ENCODE measurements at places on chromosomes 1 and 21.

- no peak for DNase-seq
Measured at GRCh38 chr1:236938760-236939159, 65.5 kb downstream of the MT1HL1 start.

GRCh38 chr1:80457409-80457808 lies 1343.3 kb upstream of the ADGRL2 start:
- DNase-seq: no peak

DNA sequence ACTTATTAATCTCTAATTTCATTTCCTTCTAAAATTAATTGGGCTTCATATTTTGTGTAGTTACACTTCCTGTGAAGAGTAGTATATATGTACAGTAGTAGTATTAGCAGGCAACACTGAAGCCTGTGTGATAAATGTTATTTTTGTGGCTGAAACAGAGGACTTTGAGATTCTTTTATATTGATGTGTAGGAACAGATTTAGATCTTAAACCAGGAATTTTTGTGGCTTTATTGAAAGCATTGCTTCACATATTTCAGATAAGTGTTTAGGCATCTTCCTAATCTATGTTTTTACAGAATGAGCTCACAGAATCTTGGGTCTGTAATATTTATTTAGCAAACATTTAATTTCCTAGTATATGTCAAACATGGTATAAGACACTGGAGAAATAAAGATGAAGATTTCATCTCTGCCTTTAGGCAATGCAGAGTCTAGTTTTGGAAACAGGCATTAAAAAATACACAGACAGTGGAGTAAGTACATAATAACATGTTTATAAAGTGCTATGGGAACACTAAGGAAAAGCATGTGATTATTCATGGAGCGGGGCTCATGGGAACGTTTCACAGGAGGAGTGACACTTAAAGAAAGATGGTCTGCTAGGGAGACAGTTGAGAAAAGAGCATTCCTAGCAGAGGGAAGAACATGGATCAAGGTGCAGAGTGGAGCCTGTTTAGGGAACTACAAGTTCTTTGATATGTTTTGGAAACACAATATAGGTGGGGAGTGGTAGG lies 52.7 kb downstream of the MIGA1 start:
- no peak for DNase-seq

GRCh38 chr1:153417136-153417888 lies 992 bp downstream of the S100A7A start:
- DNase-seq: no peak

- DNase-seq: no peak
Measured at GRCh38 chr1:22387919-22388580, 63.6 kb upstream of the ZBTB40 start.

DNA sequence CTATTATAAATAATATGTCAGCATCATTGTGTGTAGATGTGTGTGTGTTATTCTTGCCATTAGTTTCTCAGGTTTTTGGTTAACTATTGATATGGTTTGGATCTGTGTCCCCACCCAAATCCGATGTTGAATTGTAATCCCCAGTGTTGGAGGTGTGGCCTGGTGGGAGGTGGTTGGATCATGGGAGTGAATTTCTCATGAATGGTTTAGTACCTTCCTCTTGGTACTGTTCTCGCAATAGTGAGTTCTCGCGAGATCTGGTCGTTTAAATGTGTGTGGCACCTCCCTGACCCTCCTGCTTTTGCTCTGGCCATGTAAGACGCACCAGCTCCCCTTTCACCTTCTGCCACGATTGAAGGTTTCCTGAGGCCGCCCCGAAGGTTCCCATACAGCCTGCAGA lies 9.6 kb upstream of the POFUT2 start:
- no peak for DNase-seq

DNA sequence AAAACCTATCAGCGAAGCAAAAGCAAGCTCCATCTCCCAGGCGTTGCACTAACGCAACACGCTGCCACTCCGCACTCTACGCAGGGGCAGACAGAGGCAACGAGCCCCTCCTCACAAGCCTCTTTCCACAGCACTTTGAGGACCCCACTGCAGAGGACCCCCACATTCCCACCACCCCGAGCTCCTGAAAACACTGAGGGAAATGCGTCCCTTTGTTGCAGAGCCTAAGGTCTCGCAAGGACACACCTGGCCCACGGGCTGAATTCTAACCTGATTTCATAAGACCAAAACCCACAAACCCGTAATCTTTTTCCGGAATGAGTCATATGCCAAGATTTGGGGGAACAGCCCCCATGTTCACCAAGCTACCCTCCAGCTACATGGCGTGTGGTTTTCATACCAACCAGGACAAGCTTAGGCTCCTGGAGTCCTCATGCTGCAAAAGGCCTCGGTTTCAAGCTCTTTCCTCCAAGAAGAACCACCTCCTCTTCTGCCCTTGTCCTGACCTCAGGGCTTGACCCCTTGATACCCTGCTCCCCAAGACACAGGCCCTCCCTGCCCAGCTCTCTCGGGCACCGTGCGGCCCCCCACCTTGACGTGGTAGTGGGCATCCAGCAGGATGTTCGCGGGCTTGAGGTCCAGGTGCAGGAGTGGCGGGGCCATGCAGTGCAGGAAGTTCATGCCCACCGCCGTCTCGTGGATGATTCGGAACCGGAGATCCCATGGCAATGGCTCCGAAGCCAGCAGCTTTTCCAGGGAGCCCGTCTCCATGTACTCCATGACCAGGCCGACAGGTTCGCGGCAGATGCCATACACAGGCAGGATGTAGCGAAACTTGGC lies 10.7 kb downstream of the RIPK4 start:
- DNase-seq: no peak

DNA sequence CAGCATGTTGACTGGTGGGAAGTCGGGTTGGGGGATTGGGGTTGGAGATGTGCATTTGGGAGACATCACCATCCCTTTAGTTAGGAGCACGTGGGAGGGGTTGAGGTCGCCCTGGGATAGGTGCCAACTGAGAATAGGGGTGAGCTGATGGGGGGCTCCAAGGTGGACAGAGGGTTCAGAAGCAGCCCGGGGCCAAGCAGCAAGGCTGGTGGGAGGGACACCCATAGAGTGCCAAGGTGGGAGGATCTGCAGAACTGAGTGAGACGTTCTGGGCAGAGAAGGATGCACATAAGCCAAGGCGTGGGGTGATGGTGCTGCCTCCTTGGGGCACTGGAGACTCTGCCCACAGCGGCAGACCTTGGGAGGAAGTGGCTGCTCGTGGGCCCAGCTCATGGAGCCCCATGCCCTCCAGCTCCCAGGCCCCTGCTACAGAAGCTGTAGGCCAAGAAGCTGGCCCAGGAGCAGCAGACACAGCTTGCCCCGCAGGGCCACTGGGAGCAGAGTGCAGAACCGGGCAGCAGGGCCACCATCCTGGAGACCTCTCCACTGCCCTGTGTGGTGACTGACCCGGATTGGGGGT lies 31.4 kb upstream of the PKP1 start:
- DNase-seq: no peak

GRCh38 chr1:57615956-57616355 lies 192.1 kb upstream of the DAB1 start:
- DNase-seq: no peak

GRCh38 chr1:196160066-196160795 lies 448.0 kb downstream of the KCNT2 start:
- no peak for DNase-seq

- no peak for DNase-seq
Measured at GRCh38 chr1:43425045-43425444, 28.7 kb downstream of the HYI start.

- DNase-seq: no peak
Measured at GRCh38 chr1:213728593-213729536, 258.9 kb upstream of the PROX1 start.

- no peak for DNase-seq
Measured at GRCh38 chr1:223289621-223290020, 74.4 kb downstream of the SUSD4 start.

- DNase-seq: no peak
Measured at GRCh38 chr1:27057801-27058625, 45.4 kb upstream of the TENT5B start.

GRCh38 chr21:14483296-14483695 lies 62.8 kb downstream of the SAMSN1 start:
- no peak for DNase-seq

Measured in stimulated activated CD4-positive, alpha-beta T cell treated with anti-CD3 and anti-CD28 coated beads, Interleukin-1b, Interleukin-23, amount 100 ng/mL, for 48 hours (primary cell).